T-helper 17 cell (primary cell): ENCODE measurements at places on chromosomes 2 and 18. TPM values are rescaled to one million over a fixed set of nuclear protein-coding genes. Genes with fewer than 3 reads are reported as not detected.

Gene FBLN7
- 17.2 TPM for total RNA-seq

Gene PRKCE
- 23.7 TPM for total RNA-seq

Gene ZC3H6
- 17.7 TPM for total RNA-seq

Gene FOXI3
- not detected for total RNA-seq

Gene CNGA3
- total RNA-seq: not detected

Gene GRHL1
- 3.7 TPM for total RNA-seq

Gene TRIB2
- 166 TPM for total RNA-seq

Gene NTSR2
- not detected for total RNA-seq
